Vagina (tissue), 2 donors: ENCODE measurements at places on chromosomes 4 and X.

DNA sequence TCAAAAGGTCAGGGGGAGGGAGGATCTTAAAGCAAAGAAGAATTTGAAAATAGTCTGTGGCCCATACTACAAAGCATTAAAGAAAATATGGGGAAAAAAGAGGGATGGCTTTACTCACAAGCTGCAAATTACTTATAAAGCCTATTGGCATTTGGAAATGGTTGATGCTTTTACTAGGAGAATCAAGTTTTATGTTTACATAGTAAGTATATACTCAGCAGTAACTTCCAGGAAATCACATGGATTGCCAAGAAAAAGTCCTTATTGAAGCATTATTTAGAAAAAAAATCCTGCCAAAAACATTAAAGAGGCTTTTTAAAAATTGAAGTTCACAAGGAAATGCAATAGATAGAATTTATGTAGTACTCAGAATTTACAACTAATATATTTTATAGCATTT, 8.4 kb upstream of the SH3RF1 start:
- DNase-seq, result no peak

GRCh38 chr4:151581570-151581969, 172.6 kb downstream of the FHIP1A start:
- DNase-seq, result no peak

DNA sequence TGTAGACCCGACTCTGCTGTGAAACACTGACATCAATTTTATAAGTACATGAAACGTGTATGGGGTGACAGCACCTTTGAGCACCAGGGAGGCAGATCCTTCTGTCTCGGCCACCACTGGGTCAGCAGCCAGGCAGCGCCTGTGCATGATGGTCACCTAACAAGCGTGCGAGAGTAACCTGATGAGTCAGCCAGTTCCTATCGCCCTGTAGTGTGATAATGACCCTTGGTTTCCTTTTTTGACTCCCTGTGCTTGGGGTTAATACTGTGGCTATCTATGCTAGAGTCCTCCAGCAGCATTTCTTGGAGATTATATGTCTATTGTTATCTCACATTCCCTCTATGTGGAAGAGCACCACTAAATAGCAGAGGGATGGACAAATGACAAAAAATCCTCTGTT, 101.6 kb downstream of the NPNT start:
- no peak for DNase-seq

- no peak for DNase-seq
These were observed 7.2 kb downstream of the TIMM17B start for GRCh38 chrX:48890296-48890925.

DNA sequence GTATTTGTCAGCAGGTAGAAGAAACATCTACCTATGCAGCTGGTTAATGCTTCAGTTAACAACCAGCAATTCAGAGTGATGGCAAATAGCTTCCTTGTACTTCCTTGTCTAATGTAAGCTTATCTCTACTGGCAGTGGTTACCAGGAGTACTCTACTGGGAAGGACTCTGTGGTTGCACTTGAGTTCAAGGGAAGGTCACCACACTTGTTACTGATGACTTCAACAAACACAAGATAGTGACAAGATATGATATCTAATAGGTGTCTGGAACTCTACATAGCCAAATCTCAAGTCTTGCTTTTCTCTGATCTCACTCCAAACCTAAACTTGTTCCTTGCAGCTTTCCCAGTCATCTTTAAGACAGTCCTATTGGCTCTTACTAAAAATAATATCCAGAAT, 1644.9 kb upstream of the TENM3 start:
- DNase-seq, result no peak

DNA sequence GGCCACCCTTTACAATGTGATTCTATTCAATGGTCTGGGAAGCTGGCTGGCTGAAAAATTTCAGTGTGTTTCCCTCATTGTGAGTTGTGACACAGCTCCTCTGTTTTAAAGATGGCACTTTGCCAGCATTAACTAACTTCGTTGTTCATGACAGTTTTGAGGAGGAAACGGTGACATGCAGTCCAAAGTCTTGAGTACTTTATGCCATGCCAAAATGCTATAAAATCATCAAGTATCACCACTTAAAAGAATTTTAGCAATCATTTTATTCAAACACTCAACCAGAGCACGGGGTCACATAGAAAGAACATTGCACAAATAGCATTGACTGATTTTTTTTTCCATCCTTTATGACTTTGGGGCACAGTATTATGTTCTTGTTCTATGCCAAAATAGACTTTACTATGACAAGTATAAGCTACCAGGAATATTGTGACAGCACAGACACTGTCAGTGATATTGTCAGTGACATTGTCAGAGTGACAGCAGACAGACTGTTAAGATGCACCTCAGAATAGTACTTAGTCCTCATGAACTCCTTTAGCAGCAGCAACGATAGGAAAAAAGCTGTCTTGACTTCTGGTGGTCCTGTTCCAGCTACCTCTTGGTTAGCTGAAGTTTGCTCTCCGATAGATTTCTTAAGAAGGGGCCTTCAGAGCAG, 46.7 kb downstream of the CXCL13 start:
- DNase-seq, result no peak

- no peak for DNase-seq
These were observed 137.3 kb downstream of the MGST2 start for GRCh38 chr4:139802931-139803330.

GRCh38 chrX:132184871-132185270, 34.4 kb downstream of the RAP2C start:
- DNase-seq, result no peak

GRCh38 chr4:142360657-142361056, 485.4 kb downstream of the INPP4B start:
- no peak for DNase-seq

- no peak for DNase-seq
These were observed 140.9 kb upstream of the ANXA3 start for GRCh38 chr4:78410676-78411075.

DNA sequence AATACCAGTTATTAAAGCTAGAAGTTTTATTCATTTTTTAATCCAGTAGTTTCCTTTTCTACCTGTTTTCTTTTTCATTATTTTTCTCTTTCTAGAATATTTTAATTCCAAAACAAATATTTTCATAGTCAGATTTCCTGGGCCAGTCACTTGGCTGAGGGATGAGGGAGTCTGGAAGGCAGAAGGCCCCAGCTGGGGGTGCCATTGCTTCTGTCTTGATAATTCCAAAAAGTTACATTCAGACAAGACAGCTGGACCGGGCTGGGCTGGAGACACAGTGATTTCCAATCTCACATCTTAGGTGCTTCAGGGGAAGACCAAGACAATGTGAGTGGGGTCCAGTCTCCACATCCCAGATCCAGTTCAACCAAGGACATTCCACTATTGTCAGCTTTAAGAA, 263.5 kb downstream of the TMA16 start:
- DNase-seq, result no peak

DNA sequence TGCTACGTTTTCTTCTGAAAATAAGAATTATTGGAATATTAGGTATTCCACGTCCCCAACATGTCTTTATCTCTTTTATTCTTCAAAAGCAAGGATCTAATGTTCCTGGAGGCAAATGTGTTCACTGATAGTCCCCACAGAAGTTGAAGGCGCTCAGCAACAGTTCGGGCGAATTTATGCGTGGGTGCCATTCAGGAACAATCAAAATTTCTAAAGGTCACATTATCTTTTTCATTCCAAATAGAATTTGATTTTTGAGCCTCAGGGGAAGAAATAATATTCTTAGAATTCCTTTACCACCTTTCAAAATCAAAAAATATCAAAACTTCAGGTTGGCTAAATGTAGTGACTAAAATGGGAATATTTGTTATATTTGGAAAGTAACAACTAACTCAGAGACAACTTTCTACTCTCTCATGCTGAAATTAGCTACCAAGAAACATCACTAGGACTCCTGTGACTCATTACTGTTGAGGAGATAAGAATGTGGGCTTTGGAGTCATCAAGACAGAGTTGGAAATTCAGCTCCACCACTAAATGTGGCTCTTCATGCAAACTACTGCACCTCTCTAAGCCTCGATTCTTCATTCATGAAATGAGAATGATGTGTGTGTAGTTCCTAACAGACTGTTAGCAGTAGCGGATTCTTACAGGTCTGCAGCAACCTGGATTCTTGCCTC, 72.3 kb upstream of the KIT start:
- no peak for DNase-seq

DNA sequence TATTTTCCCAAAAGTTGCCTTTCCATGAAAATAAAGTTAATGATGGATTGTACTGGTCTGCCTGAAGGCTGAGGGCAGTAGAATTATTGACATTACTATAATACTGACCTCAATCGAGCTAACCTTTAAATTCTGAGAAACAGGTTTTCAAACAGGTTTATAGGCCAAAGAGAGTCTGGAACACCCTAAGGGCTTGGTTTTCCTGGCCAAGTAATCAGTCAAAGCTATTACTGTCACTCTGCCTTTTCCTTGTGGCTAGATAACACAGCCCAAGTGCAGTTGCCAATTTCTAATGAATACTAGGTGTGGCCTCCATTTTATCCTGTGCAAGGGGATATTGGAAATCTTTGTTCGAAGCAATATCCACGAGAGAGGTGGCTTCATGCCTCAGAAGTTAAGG, 75.2 kb downstream of the INTS12 start:
- no peak for DNase-seq

- DNase-seq, result no peak
These were observed 94.7 kb upstream of the CXXC4 start for GRCh38 chr4:104589264-104589868.

DNA sequence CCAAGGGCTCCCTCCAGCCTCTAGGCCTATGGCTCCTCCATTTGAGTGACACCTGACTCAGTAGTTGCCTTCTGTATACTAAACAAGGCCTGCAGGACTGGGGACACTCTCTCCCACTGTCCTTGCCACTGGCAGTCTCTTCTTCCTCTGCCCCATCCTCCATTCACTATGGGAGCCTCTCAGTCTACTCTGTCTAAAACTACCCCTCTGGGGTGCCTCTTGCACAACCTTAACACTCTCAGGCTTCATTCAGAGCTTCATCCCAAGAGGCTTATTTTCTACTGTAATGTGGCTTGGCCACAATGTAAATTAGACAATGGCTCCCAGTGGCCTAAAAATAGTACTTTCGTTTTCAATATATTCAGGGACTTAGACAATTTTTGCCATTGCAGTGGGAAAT, 133.0 kb downstream of the ZC4H2 start:
- DNase-seq, result no peak

DNA sequence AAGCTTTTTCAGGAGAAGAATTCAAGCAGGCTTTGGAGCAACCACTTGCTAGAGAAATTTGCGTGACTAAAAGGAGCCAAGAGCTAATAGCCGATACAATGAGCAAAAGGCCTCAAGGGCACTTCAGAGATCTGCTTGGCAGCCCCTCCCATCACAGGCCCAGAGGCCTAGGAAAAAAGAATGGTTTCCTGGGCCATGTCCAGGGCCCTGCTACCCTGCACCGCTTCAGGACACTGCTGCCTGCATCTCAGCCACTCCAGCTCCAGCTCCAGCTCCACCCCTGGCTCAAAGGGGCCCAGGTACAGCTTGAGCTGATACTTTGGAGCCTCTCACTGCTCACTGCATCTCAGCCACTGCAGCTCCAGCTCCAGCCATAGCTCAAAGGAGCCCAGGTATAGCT, 98.9 kb downstream of the FAM13A start:
- no peak for DNase-seq

GRCh38 chr4:175419236-175419718, 392.8 kb downstream of the GPM6A start:
- DNase-seq, result no peak

DNA sequence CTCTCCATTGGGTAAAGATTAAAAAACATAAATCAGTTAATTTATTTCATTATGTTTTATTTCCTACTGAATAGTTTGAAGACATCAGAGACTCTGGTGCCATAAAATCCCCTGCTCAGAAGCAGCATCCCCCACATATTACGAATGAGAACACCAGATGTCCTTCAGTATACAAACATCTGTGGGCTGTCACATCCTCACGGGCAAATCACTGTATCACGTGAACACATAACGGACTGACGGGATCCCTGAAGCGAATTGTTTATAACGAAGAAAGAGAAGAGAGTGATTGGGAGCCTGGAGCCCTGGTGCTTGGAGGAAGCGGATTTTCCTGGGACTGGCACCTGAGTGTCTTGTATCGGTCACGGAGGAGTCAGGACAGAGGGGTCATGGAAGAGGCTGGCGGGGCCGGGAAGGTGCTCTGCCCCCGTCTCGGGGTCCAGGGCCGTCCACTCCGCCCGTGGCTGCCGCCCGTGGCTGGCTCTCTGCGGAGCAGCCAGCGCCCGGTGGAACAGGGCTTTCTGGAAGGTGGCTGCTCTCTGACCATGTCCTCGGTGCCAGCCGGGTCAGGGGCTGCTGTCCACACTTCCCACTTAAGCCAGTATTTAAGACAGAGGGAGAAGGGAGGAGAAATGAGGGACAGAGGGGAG, 452.7 kb upstream of the FAT1 start:
- no peak for DNase-seq

GRCh38 chrX:10922159-10922558, 189.0 kb upstream of the HCCS start:
- no peak for DNase-seq

DNA sequence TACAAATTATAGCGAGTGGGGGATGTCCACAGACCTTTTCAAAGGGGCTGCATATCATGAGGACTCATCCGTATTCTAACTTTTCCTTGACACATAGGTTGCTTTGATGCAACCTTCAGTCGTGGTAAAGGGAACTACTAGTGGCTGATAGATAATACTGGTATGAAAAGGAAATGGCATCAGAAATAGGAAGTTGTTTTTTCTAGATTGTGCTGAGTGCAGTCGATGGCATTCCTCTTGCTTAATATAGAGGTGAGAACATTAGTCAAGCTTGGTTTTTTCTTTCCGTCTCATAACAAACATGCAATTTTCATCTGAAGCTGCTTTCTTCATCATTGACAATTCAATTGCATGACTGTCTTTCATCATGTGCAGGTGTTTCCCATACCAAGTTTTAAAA, 16.6 kb downstream of the ENPEP start:
- DNase-seq, result no peak

DNA sequence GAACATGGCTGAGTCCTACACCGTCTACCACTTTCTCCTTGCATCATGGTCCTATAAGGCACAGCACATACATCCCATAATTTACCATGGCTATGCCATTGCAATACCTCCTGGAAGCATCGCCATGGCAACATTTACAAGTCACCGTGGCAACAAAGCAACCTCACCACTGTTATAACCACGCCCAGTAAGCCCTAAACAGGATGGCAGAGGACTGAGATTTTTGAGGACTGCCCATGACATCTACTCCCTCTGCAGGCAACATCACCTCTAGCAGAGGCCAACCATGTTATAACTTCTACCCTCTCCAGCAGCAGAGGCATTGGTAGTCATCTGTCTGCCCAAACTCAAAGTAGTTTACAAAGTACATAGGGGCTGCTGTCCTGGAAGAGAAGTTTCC, 29.7 kb downstream of the BCOR start:
- DNase-seq, result no peak
